ENCODE measurements at places on chromosomes 5 and 9.

- DNase-seq = no peak
Measured at GRCh38 chr9:96661711-96662110, 6.6 kb upstream of the PRXL2C start.

DNA sequence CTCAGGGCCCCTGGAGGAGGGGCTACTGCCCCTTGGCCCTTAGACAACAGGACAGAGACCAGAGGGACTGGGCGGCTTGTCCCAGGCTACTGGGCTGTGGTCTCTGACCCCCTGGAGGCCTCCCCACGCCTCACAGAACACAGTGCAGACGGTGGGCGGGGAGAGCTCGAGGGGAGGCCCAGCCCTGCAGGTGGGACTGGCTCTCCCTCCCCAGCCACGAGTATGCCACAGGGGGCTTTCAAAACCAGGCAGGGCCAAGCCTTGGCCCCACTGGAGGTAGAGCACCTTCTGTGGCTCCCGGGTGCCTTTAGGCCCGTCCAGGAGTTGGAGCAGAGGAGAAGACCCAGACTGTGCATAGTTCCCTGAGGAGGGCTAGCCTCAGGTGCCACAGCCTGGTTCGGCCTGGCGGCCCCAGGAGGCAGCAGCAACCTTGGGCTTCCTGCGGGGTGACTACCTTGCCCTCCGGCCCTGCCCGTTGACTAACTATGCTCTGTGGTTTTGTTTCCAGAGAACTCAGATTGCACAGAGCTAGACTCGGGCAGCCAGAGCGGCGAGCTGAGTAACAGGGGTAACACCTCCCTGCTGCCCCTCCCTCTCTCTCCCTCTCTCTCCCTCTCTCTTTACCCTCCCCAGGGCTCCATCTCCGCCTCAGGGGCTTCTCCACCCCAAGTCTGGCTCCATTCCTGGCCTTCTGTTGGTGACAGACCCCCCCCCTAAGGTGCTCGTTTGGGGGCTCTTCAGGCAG, 15.5 kb downstream of the CARD19 start:
- no peak for DNase-seq

GRCh38 chr9:96242811-96243210, 59.2 kb downstream of the HSD17B3 start:
- DNase-seq = no peak

GRCh38 chr9:135350003-135350315, 129.6 kb upstream of the PPP1R26 start:
- DNase-seq = no peak

DNA sequence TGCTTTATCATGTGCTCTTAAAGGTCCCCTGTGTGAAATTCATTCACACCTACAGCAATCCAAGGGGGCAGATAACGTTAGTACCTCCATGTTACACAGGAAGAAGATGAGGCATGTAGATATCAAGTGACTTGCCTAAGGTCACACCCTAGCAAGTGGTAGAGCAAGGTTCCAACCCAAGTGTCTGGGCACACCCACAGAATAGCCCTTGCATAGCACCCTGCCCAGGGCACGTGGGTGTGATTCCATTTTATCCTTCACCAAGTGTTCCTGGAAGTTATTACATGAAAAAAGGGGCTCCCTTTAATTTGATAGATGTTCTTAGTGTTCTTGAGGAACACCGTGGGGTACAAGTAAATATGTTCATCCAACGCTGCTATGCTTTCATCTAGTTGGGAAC, 4.9 kb downstream of the TMEM171 start:
- DNase-seq = peak; percentile 59

GRCh38 chr9:74503666-74504065, 6.5 kb downstream of the RORB start:
- DNase-seq = no peak

DNA sequence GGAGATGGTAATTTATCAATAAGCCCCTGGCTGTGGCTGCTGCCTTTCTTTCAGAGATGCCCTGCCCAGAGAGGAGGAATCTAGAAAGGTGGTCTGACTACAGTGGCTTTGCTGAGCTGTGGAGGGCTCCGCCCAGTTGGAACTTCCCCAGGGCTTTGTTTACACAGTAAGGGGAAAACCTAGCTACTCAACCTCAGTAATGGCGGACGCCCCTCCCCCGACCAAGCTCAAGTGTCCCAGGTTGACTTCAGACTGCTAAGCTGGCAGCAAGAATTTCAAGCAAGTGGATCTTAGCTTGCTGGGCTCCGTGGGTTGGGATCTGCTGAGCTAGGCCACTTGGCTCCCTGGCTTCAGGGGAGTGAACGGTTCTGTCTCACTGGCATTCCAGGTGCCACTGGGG, 865.4 kb upstream of the ACO1 start:
- DNase-seq = no peak

- no peak for DNase-seq
Measured at GRCh38 chr5:128228008-128228407, 144.4 kb downstream of the SLC12A2 start.

DNA sequence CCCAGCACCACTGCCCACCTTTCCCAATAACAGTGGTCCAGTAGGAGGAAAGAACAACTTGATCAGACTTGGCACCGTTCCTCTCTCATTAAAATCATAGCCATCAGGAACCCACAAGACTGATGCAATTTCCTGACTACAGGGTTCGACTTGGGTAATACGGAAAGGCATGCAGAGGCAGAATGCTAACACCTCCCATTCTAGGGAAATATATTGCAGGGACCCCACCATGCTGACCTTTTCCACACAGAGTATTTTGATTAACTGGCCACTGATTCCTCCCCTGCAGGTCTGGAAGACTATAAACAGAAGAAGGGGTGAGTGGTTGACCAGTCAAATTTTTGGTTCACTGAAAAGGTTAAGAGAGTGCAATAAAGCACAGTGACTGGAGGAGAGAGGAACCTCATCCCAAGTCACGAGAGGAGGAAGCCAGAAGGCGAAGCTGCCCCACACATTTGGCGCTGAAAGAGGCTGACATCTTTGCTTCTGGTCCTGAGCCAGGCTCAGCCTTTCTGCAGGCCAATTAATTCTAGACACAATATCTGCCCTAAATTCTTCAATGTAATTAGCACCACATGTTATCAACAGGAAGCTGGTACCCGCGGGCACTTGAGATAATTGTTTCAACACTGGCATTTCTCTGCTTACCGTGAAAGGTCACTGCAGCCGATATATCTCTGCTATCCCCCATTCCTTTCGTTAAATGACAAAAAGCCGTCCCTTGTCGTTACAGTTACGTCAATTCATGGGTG, 64.7 kb upstream of the SPOCK1 start:
- DNase-seq = no peak

DNA sequence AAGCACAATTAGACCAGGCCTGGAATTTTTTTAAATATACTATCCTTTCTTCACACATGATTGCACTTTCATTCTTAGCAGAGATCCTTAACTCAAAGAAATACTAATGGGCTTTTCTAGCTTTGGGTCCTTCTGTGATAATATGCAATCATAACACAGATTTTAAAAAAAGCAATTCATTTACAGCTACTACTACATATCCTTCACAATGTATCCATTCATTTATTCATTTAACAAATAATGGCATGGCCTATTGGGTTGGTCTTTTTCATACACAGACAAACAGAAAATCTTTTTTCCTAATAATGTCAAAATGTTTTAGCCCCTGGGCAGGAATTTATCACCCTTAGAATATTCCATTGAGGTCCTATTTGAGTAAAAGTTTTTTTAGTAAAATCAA, 47.0 kb downstream of the SAXO1 start:
- DNase-seq = no peak

DNA sequence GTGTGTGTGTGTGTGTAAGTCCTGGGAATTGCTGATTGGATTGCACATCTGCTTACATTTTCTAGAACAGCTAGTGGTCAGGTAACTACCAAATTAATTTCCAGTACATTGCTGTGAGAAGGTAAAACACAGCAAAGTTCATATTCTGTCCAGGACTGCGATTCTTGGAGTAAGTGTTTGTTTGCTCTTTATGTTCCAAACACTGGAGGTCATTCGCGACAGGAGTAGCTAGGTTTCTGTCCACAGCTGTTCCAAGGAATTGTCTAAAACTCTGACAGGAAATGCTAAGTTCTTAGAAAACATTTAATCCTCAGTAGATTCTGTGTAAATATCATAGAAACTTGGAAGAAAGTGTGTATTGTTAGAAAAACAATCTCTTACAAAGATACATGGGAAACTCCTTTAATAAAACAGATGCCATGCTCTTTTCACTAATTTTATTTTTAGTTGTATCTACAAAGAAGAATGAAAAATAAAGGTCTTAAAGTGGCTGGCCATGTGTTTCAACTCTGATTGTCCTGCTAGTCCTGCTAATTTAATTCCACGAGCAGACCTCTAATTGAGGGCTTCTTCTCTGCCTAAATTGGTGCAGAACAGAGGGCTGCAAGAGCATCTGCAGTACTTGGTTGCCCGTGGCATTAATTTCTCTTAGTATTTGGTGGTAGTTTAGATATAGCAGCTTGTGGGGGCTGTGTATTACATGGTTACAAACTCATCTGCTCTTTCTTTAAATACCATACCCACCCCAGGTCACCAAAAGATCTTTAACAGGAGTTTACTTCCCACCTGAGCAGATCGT, 464.5 kb downstream of the RASEF start:
- no peak for DNase-seq

GRCh38 chr5:128036950-128037349, 46.6 kb upstream of the SLC12A2 start:
- DNase-seq = no peak
